Left lung (tissue), 14 donors: ENCODE measurements at places on chromosomes 13 and 19. TPM values are rescaled to one million over a fixed set of nuclear protein-coding genes. Genes with fewer than 3 reads are reported as not detected.

Gene ZNF211
- 15.8 TPM for total RNA-seq

Gene TSHZ3
- total RNA-seq = 6.7 TPM

Gene TMEM86B
- 1.9 TPM for total RNA-seq

Gene ERICH6B
- not detected for total RNA-seq

Gene KLK4
- not detected for total RNA-seq

Gene NOP53
- 157 TPM for total RNA-seq

Gene PALM3
- total RNA-seq = 8.7 TPM

Gene B3GLCT
- 6.5 TPM for total RNA-seq

Gene TMPRSS9
- not detected for total RNA-seq

Gene PEAK3
- 8.5 TPM for total RNA-seq

Gene ZBTB32
- 0.31 TPM for total RNA-seq

Gene SPINT2
- 317 TPM for total RNA-seq

Gene MYO16
- 2.2 TPM for total RNA-seq

Gene OSCAR
- total RNA-seq = 57.1 TPM

Gene EFNA2
- not detected for total RNA-seq

Gene OR7C1
- 0.15 TPM for total RNA-seq

Gene ATCAY
- not detected for total RNA-seq

Gene MED4
- total RNA-seq = 41.1 TPM

Gene GPR12
- total RNA-seq = not detected

Gene ENOX1
- 1.5 TPM for total RNA-seq

Gene THAP8
- 7.2 TPM for total RNA-seq

Gene MEIOSIN
- total RNA-seq = not detected

Gene ZNF600
- total RNA-seq = 12.5 TPM

Gene CATSPERD
- total RNA-seq = not detected

Gene ATP4B
- total RNA-seq = not detected

Gene PRDX2
- total RNA-seq = 186 TPM

Gene KLF1
- total RNA-seq = not detected

Gene LILRB3
- 90.8 TPM for total RNA-seq

Gene CAMSAP3
- 20.5 TPM for total RNA-seq

Gene DMKN
- total RNA-seq = 136 TPM

Gene SLC25A41
- 0.31 TPM for total RNA-seq

Gene OR10H1
- total RNA-seq = 0.06 TPM

Gene KRTDAP
- not detected for total RNA-seq

Gene ANKLE1
- total RNA-seq = 0.55 TPM

Gene PNMA8A
- total RNA-seq = 1.5 TPM

Gene MYO1F
- total RNA-seq = 42.6 TPM

Gene ZNF175
- total RNA-seq = 13.3 TPM

Gene OVOL3
- total RNA-seq = not detected

Gene CDX2
- not detected for total RNA-seq

Gene SULT2B1
- total RNA-seq = 2.8 TPM
